Ecto neural progenitor cell (in vitro differentiated cells): ENCODE measurements at places on chromosomes 2 and 18.

GRCh38 chr18:48847807-48848486, 102.8 kb downstream of the SMAD7 start:
- no peak for DNase-seq

DNA sequence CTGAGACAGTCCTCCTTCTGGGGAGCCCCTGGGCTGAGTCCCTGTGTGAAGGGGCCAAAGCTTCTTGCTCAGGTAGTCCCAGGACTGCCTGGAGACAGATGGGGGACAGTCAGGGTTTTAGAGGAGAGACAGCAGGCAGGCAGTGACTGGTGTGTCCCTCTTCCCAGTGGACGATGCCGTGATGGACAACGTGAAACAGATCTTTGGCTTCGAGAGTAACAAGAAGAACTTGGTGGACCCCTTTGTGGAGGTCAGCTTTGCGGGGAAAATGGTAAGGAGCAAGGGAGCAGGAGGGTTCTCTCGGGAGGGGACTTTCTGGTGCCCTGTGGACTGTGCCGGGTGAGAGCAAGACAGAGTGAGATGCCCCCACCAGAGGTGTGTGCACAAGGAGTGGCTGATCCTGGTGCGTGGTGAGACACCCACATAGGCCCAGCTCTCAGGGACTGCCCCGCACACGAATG, 74.8 kb downstream of the DYSF start:
- no peak for DNase-seq

GRCh38 chr18:39480494-39481195, 1915.0 kb upstream of the CELF4 start:
- no peak for DNase-seq

GRCh38 chr18:677951-678381, 20.5 kb downstream of the TYMS start:
- no peak for DNase-seq

DNA sequence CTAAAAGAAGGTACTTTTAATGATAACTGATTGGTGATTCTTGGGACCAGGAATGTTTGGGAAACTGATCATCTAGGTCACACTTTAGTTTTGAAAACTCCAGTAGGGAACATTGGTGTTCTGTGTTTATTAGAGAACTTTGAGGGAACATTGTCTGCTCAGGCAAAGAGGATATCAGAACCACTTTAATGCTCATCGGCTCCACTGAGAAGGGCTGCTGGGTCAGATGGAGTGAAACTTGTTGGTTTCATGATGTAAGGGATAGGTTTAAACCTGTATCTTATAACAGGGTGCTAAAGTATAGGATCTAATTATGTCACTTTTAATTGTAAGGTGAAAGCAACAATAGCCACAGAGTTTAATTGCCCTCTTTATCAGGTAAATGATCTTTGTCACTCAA, 14.2 kb upstream of the POLI start:
- DNase-seq, result no peak

DNA sequence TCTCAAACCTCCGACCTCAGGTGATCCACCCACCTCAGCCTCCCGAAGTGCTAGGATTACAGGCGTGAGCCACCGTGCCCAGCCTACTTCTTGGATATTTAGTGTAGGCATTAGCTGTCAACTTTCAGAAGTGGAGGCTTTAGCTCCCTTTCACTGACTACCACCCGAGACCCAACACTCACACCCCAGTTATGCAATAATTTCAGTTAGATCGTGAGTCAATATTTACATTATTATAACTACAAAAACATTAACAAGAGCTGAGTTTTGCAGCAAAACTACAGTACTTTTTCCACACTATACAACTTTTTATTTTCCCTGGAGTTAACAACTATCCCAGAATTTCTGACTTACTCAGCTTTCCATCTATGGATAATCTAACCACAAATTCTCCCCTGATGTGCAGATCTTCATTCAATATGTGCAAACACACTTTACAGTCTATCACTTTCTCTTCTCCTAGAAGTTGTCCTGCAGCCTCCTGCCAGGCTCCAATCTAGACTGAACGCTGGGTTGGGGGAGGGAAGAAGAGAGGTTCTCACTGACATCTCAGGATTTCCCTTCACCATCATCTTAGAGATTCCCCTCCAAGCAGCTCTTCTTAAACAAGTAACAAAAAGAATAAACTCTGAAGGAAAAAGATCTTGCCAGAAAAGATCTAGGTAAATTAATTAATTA, 10.1 kb downstream of the TBC1D8 start:
- DNase-seq, result no peak

DNA sequence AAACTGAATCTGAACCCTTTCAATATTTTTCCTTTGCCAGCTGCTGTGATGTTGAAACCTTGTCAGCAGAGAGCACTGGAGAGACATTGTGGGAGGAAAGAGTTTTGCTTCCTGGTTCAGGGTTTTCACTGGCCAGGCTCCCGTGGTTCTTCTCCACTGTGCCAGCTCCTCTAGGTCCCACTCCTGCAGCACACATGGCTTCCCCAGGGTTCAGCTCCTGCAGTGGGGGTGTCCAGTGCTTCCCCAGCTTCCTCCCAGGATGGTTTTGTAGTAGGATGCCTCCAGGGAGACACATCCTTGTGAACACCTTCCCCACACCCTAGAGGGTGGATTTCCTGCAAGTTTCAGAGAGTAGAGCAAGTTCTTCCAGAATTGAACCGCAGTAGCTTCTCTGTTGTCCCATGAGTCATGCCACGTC, 24.0 kb upstream of the SULT1C3 start:
- no peak for DNase-seq

GRCh38 chr2:111194835-111195621, 74.3 kb downstream of the BCL2L11 start:
- no peak for DNase-seq

GRCh38 chr2:113236367-113237159, 42.2 kb downstream of the PAX8 start:
- DNase-seq, result no peak

- DNase-seq, result no peak
Measured at GRCh38 chr2:38187541-38188011, 111.6 kb upstream of the CYP1B1 start.

GRCh38 chr2:515441-516127, 161.6 kb downstream of the TMEM18 start:
- DNase-seq, result no peak

DNA sequence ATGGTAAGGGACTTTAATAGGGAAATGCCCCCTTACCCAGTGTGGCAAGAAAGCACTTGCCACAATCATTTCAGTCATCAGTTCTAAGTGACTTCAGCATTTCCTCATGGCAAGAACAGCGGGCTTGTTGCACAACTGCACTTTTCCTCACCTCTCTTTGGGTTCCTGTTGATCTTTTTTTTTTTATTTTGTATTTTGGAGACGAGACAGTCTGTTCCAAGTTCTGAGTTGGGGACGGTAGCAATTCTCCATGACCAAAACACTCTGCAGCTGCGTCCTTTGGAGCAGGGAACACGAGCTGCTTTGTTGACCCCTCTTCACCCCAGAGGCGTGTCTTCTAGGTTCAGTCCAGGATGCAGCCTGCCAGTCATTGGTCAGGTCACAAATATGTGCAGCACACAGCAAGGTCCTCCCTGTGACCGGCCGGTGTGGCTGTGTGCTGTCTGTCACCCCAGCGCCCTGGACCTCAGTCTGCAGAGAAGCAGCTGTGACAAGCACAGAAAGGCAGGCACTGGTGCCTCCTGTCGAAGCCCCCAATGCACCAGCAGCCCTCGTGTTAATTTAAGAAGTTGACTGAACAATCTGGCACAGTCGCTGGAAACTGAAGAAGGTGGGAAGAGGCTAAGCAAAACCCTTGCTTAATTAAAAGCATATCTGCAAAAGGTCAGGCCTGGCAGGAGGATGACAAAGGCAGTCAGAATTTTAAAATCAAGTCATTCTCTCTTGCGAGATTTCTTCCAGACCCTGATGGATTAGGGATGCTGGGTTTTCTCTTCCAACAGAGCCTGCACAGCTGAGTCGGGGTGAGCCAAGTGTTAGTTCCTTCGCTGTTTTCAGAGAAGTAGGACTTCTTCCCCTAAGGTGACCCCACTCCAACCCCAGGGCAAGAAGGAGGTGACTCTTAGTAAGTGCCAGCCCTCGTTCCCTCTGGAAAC, 96.7 kb upstream of the COPS8 start:
- no peak for DNase-seq

GRCh38 chr2:183024339-183025095, 13.7 kb downstream of the NCKAP1 start:
- DNase-seq, result no peak

DNA sequence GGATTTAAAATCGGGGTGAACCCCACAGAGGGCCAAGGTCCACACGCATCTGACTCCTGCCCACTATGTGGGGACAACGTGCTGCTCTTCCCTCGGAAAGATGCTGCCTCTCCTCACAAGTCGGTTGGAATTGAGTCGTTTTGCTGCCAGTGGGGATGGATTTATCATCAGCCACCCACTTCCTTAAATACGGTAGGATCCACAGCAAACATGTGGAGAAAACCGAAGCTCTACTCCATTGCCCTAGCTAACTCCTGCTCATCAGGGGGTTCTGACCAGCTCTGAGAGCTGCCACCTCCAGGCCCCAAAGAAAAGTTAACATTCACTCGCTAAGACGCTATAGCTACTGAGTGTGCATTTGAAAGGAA, 80.9 kb downstream of the CHRNA1 start:
- DNase-seq, result no peak

GRCh38 chr2:233422649-233423551, 68.6 kb downstream of the DGKD start:
- peak; percentile 3 for DNase-seq

GRCh38 chr2:234421-234820, 29.4 kb downstream of the SH3YL1 start:
- DNase-seq, result no peak

- DNase-seq, result no peak
Measured at GRCh38 chr2:60998628-60999545, 18.6 kb upstream of the PEX13 start.

DNA sequence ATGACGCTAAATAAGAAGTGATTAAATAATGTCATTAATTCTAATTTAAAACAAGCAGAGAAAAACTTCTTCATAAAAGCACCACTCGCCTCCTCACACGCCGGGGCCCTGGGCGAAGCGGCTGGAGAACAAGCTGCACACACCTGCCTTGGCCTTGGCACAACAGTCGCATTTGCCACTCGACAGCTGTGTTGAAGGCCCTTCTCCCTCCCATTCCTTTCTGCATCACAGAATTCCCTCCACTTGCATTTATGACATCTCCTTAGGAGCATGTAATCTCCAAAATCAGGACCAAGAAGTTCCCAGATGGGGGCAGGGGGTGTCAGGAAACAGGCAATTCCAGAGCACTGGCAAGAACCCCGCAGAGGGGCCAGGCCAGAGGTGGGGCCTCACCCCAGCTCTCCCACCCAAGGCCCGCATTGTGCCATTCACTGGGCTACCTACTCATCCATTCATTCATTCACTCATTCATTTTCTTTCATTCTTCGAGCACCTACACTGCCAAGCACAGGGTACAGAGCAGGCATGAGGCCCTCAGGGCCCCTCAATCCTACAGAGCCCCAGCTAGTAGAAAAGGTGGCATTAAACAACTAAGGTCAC, 6.4 kb downstream of the HDAC4 start:
- no peak for DNase-seq

DNA sequence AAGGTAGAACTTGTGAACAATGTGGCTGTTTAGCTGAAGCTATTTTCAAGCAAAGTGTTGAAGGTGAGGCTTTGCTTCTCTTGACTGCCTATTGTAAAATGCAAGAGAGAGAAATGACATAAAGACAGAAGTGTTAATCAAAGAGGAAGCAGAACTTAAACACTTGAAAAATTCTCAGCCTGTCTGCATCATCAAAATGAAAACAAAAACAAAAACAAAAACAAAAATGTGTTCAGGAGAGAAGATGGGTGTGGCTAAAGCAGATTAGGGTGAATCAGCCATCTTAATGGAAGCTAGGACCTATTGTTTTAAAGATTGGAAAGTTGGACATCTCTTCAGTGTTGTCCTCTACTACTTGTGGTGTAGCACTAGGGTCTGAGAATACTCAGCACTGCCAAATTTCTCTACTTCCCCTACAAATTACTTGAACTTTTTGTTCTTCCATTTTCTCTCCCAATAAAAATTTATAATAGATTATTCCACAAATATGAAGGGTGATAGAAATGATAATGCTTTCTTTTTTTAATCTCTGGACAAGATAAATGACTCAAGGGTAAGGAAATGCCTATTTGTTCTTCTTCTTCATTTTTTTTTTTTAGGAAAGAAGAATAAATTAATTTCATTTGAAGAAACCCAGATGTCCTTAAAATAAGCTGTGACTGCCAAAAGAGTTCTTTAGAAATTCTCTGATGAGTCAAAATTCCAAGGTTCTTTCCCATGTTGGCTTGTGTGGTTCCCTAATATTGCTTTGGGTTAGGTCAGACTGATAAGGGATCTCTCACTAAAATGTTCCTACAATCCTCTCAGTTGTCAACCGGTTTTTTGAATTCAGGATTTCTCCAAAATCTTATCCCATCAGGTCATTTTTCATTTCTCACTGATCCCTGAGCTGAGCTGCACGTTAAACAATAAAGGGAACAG, 571.2 kb upstream of the ZEB2 start:
- no peak for DNase-seq

GRCh38 chr2:127405255-127405610, 13.0 kb upstream of the PROC start:
- DNase-seq, result no peak

DNA sequence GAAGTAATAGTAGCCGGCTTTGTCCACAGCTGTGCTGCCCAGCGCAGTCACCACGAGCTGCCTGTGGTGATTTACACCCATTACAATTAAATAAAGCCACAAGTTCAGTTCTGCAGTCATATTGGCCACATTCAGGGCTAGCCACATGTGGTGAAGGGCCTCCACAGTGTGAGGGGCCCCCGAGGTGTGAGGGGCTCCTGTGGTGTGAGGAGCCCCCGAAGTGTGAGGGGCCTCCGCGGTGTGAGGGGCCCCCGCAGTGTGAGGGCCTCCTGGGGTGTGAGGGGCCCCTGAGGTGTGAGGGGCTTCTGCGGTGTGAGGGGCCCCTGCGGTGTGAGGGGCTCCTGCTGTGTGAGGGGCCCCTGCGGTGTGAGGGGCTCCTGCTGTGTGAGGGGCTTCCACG, 191.2 kb downstream of the CTIF start:
- DNase-seq, result no peak

DNA sequence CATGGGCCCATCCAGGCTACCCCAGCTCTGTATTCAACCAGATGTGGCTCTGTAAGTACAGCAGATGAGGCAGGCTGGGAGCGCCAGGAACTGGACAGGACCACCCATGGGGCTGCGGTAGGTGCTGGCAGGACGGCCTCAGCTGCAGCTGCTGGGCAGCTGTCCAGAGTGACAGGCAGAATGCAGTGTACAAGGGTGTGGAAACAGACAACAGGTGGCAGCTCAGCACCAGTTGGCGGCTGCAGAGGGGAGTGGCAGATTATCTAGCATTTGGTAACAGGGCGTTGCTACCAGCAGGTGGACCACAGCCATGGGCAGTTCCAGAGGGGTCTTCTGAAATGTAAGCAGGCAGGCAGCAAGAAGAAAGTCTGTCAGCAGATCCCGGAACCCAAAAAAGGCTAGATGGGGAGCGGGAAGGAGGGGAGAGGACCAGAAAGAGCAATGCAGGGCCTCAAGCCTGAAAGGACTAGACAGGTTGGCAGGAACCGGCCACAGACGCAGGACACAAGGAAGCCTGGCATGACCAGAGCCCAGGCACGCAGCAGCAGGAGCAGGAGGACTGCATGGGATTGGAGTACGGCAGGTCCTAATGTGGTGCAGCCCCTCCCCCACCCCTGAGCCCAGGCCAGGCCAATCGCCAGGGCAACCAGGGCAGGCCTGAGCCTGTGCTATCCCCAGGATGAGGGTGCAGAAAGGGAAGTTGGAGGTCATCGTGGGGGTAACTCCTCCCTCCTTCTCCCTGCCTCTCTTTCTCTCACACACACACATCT, 24.7 kb downstream of the PKDCC start:
- DNase-seq, result no peak

GRCh38 chr2:26136451-26136850, 36.4 kb upstream of the GAREM2 start:
- no peak for DNase-seq

- no peak for DNase-seq
Measured at GRCh38 chr18:49922228-49922627, 108.9 kb upstream of the ACAA2 start.
